ENCODE measurements at places on chromosomes 13 and 19. TPM values are rescaled to one million over a fixed set of nuclear protein-coding genes. Genes with fewer than 3 reads are reported as not detected.

GRCh38 chr13:30816736-30817135 is 81.4 kb downstream of the ALOX5AP start:
- DNase-seq, result no peak

- no peak for DNase-seq
These were observed 123.8 kb downstream of the NDFIP2 start for GRCh38 chr13:79604752-79605151.

GRCh38 chr13:92952161-92952560 is 274.4 kb upstream of the GPC6 start:
- no peak for DNase-seq

DNA sequence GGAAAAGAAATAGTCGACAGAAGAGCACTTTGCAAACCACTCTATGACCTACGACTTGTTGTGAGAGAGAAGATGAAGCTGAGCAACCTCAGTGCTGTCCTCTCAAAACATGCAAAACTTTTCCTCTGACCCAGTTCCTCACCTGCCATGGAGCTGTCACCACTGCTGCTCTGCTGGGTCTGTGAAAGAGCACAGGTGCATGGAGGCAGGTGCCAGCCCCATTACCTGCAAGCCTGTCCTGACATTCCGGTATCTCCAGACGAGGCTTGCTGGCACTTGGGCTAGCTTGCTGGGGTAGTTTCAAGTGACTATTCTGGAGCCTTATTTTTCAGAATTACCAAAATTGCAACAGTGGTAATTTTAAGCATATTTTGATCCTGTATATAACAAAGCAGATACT is 49.5 kb upstream of the RFXAP start:
- DNase-seq, result no peak

- DNase-seq, result no peak
These were observed 432.1 kb downstream of the TBC1D4 start for GRCh38 chr13:75049735-75050335.

GRCh38 chr19:30119180-30119908 is 177.3 kb downstream of the URI1 start:
- DNase-seq, result peak; percentile 63

GRCh38 chr19:2070986-2071673 is 20.1 kb upstream of the MKNK2 start:
- no peak for DNase-seq

DNA sequence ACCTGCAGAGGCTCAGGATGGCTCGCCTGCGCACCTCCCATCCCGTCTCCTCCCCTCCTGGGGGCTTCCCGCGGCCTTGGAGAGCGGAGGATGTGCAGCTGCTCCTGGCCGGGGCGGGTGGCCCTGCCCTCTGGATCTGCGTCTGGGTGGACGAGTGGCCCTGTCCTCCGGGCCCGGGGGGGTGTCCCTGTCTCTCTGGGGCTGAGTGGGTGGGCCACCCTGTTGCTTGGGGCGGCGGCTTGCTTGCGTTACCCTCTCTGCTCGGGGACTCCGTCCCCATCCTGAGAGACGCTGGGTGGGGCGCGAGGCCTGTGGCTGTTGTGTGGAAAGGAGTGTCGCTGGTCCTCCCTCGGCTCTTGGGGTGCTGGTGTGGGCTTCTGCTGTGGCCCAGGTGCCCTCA is 34.6 kb downstream of the DOT1L start:
- DNase-seq, result no peak

DNA sequence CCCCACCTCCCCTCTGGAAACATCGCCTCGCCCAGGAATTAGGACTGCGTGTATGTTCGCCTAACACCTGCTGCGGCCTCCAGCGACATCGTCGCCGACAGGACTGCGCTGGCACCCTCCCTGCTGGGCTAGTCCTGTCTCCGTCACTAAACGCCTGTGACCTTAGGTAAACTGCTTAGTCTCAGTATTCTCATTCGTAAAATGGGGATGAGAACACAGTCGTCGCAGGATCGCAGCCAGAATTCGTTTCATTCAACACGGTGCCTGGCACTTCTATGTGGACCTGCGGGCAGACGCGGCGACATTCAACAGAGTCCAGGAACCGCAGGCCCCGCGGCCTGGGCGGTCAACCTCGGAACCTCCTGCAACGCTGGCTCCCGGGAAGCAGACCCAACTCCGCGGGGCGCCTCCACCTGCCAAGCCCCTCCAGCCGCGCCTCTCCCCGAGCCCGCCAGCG is 485 bp downstream of the CRYL1 start:
- peak; percentile 83 for DNase-seq

DNA sequence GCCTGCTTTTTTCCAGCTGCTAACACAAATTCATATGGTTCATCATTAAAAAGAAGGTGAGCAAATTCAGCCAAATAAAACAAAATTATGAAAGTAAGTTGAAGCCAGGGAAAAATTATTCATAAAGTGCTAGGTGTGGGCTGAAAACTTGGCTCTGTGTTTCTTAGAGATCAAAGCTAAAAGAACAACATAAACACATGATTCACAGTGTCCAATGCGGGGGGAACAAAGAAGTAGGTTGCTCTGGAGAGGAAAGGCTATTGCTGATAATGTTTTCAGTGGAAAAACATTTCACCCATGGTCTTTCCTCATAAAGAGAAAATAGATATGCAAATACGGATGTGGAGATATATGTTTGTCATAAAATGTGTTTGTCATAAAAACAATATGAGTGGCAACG is 1691.5 kb upstream of the SLC10A2 start:
- no peak for DNase-seq

- no peak for DNase-seq
These were observed 160.4 kb downstream of the EFNB2 start for GRCh38 chr13:106375085-106375484.

- no peak for DNase-seq
These were observed 35.6 kb upstream of the PSPC1 start for GRCh38 chr13:19818223-19818842.

DNA sequence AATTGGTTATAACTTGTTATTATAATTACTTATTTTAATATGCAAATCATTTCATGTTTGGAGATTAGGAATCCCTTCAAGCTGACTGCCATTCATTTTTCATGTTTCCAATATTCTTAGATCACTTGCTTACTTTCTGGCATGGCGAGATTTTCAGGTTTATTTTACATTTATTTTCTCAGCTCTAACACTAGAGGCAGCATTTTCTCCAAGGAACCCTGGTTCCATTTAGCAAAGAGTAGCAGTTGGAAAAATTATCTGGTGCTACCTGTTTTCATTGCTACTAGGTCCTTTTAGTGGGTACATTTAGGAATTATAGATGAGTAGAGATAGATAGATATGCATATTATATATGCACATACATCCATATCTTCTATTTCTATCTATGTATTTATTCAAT is 90.9 kb upstream of the TRPC4 start:
- no peak for DNase-seq

DNA sequence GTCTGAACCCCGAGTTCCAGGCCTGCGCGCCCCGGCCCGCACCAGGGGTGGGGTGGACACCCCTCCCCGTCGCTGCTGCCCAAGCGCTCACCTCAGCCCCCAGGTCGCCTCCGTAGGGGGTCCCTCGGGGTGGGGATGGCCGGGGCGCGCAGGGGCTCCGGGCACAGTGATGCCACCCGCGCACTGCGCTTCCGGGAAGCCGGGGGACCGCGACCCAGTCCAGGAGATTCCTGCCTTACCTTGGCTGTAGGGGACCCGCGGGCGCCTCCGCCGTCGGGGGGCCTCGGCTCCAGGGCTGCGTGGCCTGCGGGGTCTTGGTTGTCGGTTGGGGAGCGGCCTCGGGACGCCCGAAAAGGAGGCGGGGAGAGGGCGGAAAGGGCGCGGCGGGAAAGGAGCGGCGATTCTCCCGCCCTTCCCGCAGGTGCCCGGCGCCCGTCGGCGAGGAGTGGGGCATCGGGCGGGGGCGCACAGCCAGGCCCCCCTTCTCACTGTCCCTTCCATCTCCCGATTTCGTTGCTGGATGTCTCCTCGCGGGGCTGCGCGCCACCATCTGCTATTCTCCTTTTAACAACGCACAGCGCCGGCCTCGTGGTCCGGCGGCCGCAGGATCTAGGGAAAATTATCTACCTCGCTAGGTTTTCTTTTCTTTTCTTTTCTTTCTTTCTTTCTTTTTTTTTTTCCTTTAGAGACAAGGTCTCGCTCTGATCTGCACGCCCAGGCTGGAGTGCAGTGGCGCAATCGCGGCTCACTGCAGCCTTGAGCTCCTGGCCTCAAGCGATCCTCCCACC is at the start of gene KEAP1:
KEAP1 (minus strand) TSS at position 355 of the 788 bp plus-strand sequence. CDS start 3,323 bp downstream, outside the sequence.
- DNase-seq, result peak; percentile 81

GRCh38 chr13:99320693-99321481 is 13.7 kb upstream of the GPR183 start:
- DNase-seq, result no peak

- DNase-seq, result peak; percentile 93
These were observed 1.2 kb upstream of the PLEKHG2 start for GRCh38 chr19:39411081-39411831.

GRCh38 chr13:113350065-113350937 is 13.6 kb downstream of the GRTP1 start:
- peak; percentile 76 for DNase-seq

- DNase-seq, result peak; percentile 80
These were observed 19.1 kb downstream of the CEBPG start for GRCh38 chr19:33392341-33393285.

GRCh38 chr19:48804496-48804895 is 6.3 kb downstream of the BCAT2 start:
- DNase-seq, result no peak

DNA sequence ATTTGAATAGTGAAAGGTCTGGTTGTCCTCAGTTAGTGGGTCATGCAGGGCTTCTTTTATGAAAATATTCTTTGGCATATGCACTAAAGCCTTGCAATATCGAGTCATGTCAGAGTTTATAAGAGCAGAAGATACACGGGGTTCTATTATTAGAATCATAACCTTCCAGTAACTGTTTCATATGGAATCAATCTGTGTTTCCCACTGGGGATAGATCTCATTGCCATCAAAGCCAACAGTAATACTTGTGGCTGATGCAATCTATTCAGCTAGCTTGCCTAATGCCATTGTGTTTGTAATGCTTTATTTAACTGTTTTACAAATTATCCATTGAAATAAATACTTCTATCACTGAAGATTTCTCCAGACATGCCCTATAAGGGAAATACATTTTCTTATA is 746.9 kb upstream of the PCDH9 start:
- DNase-seq, result no peak

DNA sequence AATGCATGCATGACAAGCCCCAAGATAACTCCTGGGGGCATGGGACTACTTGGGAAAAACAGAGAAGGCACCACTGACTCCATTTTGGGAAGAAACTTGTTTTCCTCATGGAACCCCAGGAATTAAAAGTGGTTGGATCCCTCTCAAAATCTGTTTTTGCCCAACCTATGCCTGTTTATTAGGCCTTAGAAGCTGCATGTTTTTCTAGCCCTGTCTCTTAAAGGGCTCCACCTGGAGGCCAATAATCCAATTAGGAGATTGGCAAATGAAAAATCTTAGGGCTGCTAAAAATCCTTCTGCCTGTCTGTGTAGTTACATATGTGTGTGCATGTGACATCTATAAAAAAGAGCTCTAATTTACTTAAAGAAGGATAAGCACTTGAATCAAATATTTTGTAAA is 26.9 kb downstream of the MED4 start:
- DNase-seq, result no peak

DNA sequence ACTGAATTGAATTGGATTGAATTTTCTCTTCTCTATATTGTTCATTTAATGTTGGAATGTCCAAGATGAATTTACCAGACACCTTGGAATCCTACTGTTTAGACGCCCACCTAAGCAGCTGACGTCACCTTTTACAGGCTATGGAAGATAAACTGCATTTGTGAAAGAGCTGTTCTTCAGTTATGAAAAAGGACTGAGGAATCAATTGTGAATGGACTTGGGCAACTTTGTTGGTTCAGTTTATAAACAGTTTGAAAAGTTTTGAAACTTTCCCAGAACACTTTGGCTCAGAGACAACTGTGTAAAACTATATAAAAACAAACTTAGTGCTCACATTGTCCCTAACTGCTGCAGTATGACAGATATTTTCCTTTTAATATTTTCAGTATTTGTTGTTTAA is 590.8 kb upstream of the SPRY2 start:
- no peak for DNase-seq

GRCh38 chr13:106532111-106532929 is 3.1 kb downstream of the EFNB2 start:
- no peak for DNase-seq

DNA sequence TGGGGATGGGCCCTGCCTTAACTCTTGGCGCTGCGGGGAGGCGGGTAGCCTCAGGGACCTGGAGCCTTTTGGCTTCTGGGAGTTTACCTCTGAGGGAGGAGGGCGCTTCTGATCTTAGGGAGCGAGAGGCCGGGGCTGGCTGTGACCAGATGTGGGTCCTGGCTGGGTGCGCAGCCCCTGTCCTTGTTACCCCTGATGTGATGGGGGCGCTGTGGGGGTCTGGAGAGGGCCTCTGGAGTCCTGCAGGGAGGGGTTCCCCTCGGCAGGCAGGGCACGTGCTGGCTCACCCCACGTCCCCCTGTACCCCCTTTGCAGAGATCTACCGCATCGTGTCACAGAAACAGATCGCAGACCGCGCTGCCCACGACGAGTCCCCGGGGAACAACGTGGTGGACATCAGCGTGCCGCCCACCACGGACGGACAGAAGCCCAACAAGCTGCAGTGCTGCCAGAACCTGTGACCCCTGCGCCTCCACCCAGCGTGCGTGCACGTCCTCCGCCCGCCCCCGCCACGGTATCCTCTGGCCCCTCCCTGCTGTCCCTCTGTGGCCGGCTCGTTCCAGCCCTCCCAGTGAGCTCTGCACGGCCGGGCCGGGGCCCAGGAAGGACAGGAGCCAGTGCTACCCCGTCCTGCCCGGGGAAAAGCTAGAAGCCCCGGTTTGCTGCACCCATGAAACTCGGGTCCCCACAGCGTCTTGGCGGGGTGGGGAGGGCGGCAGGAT is 9.8 kb upstream of the MARCHF2 start:
- DNase-seq, result peak; percentile 79

DNA sequence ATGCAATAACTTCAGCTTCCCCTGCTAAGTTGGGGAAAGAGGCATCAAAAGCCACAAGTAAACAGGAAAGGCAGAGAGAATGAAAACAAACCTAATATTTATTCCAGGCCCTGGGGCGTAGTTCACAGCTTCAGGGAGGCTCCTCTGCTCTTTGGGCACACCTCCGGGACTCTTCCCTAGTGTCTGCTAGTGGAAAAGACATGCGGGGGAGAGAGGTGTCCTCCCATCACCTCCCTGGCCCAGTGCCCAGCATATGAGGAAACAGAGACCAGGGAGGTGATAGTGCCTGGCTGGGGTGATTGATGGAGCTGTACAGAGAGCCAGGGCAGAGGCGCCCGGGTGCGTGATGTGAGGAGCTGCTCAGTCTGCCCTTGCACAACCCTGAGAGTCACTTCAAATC is 71.0 kb downstream of the RASL11A start:
- no peak for DNase-seq

- no peak for DNase-seq
These were observed 2.1 kb upstream of the KLHL26 start for GRCh38 chr19:18634612-18635297.

- no peak for DNase-seq
These were observed 3.3 kb upstream of the AP3D1 start for GRCh38 chr19:2154587-2155075.

- no peak for DNase-seq
These were observed 40.6 kb downstream of the CEBPG start for GRCh38 chr19:33413868-33414666.

CD22 gene
- 5.6 TPM for total RNA-seq

ZNF808 gene
- 17.8 TPM for total RNA-seq

DNAJC15 gene
- 17.0 TPM for total RNA-seq

NKG7 gene
- total RNA-seq, result 3.0 TPM

COL4A2 gene
- 963 TPM for total RNA-seq

NOSIP gene
- 35.8 TPM for total RNA-seq

TMEM259 gene
- total RNA-seq, result 99.8 TPM

C19orf85 gene
- total RNA-seq, result not detected

GNG7 gene
- 6.1 TPM for total RNA-seq

ZNF555 gene
- total RNA-seq, result 8.0 TPM

ICAM5 gene
- total RNA-seq, result 0.83 TPM

PSG6 gene
- total RNA-seq, result not detected

NLRP11 gene
- not detected for total RNA-seq

CLEC17A gene
- total RNA-seq, result not detected

CARS2 gene
- 46.9 TPM for total RNA-seq
